Esophagus squamous epithelium (tissue), 5 donors: ENCODE measurements at places on chromosomes 6 and 20.

DNA sequence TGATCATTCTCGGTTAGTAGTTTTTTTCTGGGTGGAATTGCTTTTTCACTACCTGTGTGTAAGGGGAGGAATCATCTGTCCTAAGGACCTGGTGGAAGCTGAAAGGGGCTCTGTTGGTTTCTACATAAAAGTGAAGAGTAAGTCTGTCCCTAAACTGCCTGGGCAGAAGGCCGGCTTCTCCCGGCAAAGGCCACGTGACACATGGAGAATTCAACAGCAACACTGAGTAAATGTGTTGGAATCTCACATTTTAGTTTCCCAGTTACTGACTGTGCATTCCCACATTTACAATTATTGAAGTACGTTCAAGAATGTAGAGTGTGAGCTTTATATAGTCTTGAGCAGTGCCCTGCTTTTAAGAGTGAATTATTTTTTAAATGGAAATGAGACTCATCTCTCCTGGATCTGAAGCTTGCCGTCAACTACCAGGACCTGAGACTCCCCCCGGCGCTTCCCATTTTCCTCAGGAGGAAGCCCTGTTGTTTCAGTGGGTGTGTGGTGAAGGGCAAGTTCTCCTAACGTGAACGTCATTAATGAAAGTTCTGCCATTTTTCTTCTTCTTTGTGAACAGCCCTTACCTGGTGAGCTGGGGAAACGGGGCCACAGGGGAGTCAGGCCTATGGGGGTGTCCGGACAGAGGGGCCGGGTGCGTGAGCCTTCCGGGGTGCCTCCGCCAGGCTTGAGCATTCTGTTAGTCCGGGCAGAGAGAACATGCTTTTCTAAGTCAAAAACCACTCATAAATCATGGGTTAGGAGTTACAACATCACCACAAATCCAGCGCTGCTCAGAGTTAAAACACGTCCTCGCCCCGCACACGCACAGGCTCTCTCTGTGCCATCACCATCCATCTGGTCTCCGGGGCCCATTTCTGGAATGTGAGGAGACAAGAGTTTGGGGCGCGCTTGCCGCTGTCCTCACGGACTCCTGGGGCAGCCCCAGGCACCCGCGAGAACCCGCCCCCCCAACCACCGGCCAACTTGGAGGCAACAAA, 56.6 kb upstream of the SMOC2 start:
- no peak for DNase-seq

GRCh38 chr6:104949206-104949605, 7.7 kb upstream of the LIN28B start:
- no peak for DNase-seq

- DNase-seq, result no peak
These were observed 261.1 kb upstream of the RGS17 start for GRCh38 chr6:153392156-153392555.

GRCh38 chr6:21444711-21445260, 148.8 kb upstream of the SOX4 start:
- DNase-seq, result no peak

- DNase-seq, result no peak
These were observed 2.0 kb downstream of the LKAAEAR1 start for GRCh38 chr20:64082126-64082731.

DNA sequence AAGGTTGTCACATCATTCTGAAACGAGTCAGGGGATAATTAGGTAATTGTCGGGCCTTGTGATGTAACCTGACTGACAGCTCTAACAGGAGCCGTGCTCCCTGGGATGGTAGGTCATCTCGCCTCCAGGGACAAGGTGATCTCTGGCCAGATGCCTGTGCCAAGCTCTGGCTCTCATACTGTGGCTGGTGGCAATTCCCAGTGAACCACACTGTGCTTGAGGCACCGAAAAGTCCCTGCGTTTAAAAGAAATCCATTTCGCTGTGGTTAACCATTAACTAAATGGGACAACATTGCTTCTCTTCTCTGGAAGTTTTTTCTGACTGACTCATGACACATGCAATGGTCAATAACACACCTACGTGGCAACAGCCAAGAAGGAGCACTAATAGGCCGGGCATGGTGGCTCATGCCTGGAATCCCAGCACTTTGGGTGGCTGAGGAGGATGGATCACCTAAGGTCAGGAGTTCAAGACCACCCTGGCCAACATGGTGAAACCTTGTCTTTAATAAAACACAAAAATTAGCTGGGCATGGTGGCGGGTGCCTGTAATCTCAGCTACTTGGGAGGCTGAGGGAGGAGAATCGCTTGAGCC, 669.2 kb downstream of the PRKN start:
- DNase-seq, result no peak

DNA sequence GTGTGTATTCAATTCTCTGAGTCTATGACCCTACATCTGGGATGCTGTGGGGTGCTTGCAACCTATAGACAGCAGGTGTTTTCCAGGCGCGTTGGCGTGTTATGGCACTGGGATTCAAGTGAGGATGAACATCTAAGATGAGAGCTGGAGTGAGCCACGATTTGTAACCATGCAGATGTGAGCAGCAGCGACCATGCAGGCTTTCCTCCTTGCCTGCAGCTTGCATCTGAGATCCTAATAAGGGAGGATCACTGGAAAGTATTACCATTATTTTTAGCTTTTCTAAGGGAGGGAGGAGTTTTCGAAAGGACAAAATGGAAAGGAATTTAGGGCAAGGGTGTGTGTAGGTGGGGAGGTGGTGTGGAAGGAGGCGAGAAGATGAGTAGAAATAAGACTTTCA, 216.7 kb downstream of the ATXN1 start:
- no peak for DNase-seq

- no peak for DNase-seq
These were observed 34.5 kb upstream of the MPC1 start for GRCh38 chr6:166417285-166417691.

- DNase-seq, result no peak
These were observed 73.0 kb upstream of the ENPP5 start for GRCh38 chr6:46243754-46244153.

DNA sequence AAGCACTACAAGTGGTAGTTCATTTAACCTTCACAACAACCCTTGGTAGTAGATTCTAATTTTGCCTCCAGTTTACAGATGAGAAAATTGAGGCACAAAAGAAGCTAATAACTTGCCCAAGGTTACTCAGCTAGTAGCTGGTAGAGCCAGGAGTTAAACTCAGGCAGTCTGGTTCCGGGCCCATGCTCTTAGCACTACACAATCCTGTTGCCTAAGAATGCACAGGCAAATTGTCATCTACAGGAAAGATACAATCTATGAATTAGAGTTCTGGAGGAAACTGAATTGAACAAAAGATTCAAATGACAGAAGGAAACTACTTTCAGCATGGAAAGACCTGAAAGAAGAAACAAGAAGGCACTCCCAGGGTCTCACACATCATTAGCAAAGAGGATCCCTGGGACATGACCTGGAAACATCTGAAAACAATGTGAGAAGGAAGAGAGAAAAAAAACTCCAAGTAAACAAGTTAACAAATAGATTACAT, 56.8 kb downstream of the ZHX3 start:
- DNase-seq, result no peak

- DNase-seq, result no peak
These were observed 6.1 kb upstream of the ULBP3 start for GRCh38 chr6:150075034-150075421.

DNA sequence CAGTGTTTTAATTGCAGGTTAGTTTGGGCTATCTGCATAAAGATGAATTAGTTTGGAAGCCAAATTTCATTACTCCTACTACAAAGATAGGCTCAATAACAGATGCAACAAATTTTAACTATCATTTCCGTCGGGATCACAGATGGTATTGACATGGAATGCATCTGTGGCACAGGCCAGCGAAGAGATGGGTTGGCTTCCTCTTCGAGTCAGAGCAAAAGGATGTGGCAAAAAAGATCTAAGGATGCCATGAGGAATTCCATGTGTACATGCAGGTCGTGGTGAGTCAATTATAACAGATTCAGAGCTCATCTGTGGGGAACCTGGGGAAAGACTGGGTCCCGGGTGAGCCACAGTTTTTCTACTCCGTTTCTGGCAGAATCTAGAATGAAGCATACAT, 83.0 kb upstream of the CITED2 start:
- no peak for DNase-seq

DNA sequence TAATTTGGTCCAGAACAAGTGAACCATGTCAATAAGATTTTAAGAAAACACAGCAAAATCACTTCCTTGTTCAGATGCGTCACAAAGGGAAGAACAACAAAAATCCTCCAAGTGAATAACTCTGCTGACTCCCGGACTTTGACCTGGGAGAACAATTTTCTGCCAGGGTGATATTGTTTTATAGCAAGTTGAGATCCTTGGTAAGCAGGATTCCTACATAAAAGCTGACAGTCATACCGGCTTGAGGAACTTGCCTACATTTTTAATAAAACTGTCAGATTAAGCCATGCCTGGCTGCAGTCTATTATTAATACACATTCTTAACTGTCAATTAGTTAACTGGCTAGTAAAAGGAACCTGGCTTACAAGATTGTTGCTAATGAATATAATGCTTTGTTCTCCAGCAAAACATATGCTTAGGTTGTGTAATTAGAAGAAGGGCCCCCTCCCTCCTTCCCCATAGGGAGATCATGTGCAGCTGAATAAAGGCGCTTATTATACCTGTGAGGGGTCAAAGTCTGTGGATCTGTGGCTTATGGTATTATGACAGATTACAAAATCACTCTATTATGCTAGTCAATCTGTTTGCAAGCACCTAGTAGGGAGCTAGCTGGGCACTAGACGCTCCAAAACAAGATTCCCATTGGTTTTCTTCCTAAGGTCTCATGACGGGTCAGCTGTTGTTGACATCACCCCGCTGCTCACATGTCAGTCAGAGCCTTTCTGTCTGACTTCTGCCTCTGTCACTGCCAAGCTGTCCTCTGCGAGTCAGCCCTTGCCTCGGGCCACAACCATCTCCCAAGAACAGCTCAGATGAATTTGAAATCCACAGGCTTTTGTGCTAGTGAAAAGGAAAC, 44.6 kb upstream of the SEC63 start:
- no peak for DNase-seq

DNA sequence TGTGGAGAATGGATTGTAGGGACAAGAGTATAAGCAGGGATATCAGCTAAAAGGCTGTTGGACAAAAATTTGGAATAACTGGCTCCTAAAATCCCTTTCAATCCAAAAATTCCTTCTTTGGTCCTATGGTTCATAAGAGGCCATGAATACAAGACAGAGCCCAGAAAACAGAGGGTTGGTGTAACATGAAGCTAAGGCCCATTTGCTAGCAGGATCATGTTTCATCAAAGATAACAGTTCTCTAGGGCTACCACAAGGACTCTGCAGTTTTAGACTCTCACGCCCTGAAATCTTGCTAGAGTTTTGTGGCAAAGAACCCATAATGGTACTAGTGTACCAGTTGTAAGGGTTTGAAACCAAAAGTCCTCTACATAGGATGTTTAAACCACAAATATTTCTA, 327.8 kb upstream of the TBX18 start:
- no peak for DNase-seq

DNA sequence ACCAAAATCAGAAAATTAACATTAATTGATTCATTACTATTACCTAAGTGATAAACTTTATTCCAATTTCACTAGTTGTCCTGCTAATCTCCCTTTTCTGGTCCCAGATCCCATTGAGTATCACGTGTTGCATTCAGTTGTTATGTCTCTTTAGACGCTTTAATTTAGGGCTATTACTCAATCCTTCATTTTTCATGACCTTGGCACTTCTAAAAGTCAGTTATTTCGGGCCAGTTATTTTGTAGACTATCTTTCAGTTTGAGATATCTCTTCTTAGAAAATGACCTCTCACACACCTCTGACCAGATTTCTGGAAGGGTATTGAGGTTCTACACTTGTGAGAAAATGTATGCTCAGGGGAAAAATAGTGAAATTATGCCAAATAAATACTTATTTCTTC, 34.0 kb upstream of the TASP1 start:
- DNase-seq, result no peak

DNA sequence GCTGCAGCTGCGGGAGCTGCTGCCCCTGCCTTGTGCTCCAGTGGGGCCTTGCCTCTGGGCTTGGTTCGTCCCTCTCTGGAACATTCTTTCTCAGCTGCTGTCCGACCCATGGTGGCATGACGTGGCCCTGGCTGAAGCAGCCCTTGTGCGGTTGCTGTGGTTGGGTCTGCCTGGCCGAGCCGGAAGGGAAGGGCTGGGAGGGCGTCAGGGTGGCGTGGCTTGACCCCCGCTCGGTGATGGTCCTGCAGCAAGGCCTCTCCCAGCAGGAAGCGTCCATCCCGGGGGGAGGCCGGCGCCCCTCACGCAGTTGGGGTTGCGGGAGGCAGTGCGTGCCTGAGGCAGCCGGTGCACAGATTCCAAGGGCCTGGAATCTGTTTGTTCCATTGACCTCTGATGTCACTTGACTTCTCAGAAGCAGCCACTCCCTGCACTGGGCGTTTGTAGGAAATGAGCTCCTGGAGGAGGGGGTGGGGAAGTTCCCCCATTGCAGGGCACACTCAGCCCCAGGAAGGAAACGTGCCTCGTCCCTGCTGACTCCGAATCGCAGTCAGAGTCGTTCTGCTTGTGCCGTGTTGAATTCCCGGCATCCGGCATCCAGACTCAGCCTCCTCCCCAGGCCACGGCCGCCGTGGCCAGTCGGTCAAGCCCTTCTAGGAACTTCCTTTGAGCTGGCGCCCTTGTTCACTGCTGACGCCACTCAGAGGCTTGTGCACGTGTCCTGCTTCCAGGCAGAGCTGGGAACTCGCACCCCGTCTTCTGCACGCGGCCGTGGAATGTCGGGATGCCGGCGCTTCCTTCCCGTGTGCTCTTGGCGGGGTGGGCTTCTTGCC, 9.7 kb upstream of the TNFRSF6B start:
- DNase-seq, result no peak

DNA sequence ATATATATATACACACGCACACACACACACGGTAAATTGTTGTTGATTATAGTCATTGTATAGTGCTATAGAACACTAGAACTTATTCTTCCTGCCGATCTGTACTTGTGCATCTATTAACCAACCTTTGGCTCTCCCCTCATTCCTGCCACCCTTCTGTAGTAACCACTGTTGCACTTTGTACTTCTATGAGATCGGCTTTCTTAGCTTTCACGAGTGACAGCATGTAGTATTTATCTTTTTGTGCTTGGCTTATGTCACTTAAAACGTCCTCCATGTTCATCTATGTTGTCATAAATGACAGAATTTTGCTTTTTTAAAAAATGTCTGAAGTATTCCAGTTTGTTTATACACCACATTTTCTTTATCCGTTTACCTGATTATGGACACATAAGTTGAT, 20.9 kb upstream of the DYNLRB1 start:
- no peak for DNase-seq

GRCh38 chr6:3471711-3472110, 14.9 kb upstream of the SLC22A23 start:
- DNase-seq, result no peak

DNA sequence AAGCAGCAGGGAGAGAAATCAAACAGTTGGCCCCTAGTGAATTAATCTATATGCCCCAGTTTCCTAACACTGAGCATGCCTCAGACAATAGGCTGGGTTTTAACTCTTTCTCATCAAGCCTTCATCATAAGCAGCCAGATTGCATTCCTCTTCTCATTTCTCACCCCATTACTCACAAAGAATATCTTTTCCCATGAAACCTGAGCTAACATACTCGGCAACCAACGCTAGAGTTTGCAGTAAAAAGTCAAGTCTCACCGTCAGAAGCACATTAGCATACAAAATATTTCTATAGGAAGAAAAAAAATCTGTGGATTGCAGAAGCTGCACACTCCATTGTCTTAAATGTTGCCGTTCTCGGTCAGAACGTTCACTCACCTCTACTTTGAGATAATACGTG, 429.9 kb upstream of the ARID1B start:
- no peak for DNase-seq

GRCh38 chr6:51472745-51473487, 614.5 kb downstream of the PKHD1 start:
- no peak for DNase-seq
